ENCODE measurements at places on chromosomes 13 and 19. TPM values are rescaled to one million over a fixed set of nuclear protein-coding genes. Genes with fewer than 3 reads are reported as not detected.

DNA sequence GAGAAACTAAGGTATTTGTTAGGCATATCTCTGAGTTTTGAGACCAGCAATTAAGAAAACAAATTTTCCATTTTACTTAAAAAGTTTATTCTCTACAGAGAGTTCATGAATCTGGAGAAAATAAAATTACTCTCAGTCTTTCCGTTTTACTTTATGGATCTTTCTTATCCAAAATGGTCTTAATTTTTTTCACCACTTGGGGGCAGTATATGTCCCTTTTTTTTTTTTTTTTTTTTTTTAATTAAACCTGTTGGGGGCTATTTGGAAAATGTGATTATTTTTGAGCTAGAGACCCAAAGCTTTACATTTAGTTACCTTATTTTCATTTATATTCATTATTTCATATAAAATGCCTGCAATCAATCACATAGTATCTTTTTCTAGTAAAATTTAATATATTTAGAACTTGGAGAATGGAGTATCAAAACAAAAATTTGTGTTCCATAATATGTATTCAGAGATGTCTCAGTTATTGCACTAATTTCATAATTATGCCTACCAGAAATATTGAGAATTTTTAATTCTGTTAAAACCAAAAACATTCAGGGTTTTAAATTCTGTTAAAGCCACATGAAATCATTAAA lies 27.1 kb downstream of the PIBF1 start:
- no peak for DNase-seq

Gene ACP7
- total RNA-seq, result not detected

DNA sequence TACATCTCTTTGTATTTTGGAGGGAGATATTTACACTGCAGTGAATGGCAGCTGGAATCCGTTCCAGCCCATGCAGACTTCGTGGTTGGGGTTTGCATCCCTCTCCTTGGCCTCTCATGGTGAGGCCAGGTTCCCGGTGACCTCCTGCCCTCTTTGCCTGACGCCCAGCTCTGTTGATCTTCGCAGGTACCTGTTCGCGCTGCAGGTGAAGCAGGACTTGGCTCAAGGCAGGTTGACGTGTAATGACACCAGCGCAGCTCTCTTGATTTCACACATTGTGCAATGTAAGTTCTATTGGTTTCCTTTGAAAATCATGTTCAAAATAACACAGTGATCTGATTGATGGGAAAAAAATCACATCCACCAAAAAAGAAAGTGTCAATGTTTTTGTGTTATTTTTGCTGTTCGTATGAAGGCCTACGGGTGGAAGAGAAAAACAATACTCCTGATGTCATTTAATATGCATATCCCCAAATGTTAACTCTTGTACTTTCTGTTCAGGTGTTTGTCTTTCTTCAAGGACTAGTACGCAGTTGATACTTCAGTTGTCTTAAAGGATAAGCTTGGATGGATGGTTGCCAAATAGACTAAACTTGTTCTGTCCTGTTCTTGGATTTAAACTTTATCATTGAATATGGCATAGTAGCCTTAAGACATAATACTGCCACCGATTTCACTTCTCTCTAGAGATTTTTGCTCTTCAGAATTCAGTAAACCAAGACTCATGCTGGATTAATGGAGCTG lies 199.1 kb downstream of the STK24 start:
- peak; percentile 60 for DNase-seq

Gene PRTN3
- not detected for total RNA-seq

- no peak for DNase-seq
Measured at GRCh38 chr19:9641810-9642209, 20.8 kb upstream of the ZNF561 start.

- no peak for DNase-seq
Measured at GRCh38 chr13:72255908-72256307, 388.9 kb upstream of the DACH1 start.

Gene U2AF1L4
- total RNA-seq, result 157 TPM

- no peak for DNase-seq
Measured at GRCh38 chr19:13117176-13117771, 734 bp upstream of the TRMT1 start.

- DNase-seq, result no peak
Measured at GRCh38 chr19:38592940-38593339, 24.8 kb downstream of the MAP4K1 start.

GRCh38 chr19:46714444-46715106 lies 2.3 kb downstream of the PRKD2 start:
- no peak for DNase-seq

- DNase-seq, result peak; percentile 96
Measured at GRCh38 chr19:18000915-18001776, 6.8 kb upstream of the ARRDC2 start.

- no peak for DNase-seq
Measured at GRCh38 chr19:28405346-28405742, 807.6 kb downstream of the UQCRFS1 start.

GRCh38 chr13:76634431-76635191 lies 251.6 kb downstream of the KCTD12 start:
- no peak for DNase-seq

Gene MIDN
- 90.8 TPM for total RNA-seq

DNA sequence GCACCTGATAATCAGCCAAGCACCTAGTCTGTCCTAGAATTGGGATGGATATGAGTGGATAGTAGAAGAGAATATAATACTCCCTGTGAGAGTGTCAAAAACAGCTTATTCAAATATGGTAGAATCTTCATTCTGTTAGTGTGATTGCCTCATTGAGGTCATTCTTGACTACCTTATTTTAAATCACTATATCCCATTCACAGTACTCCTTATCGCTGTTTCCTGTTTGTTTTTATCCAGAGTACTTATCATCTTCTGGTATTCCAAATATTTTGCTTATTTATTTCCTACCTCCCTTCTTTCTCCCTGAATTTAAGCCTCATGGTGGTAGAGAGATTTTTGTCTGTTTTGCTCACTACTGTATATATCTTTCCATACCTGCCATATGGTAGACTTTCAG lies 9.9 kb downstream of the NDFIP2 start:
- no peak for DNase-seq

Gene ELSPBP1
- not detected for total RNA-seq

Gene HOMER3
- 26.2 TPM for total RNA-seq

GRCh38 chr13:104198801-104199200 lies 1132.6 kb upstream of the SLC10A2 start:
- DNase-seq, result no peak

Gene MED29
- 34.9 TPM for total RNA-seq

DNA sequence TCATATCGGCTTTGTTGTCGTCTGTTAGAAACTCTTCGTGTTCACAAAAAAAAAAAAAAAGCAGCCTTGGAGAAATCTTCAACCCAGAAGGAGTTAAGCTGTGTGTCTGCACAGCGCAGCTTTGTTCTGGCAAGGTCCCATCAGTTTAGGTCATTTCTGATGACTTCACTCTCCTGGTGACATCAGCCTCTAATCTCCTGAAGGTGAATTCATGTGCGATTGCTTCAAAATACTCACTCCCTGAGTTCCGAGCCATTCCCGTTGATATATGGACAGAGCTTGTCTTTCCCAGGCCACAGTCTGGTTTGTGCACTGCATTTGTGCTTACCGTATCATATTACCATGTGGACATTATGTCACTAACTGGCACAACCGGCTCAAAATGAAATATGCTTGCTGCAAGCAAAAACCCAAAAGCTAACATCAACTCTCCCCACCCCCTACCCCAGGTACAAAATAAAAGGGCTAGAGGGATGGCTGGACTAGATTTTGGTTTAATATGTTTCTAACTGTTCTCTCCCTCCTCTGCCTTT lies 342.4 kb downstream of the KCNRG start:
- peak; percentile 60 for DNase-seq

Gene AZU1
- 4.9 TPM for total RNA-seq

All from upper lobe of left lung (tissue), 6 donors.